GM12864 (cell line): ENCODE measurements at places on chromosomes 7 and 10.

GRCh38 chr10:86511027-86511865 lies 10.3 kb downstream of the WAPL start:
- DNase-seq, result no peak

- DNase-seq, result no peak
Observed at GRCh38 chr7:1531979-1532455, 1.5 kb downstream of the MAFK start.

- DNase-seq, result no peak
Observed at GRCh38 chr7:140686921-140687320, 9.6 kb upstream of the NDUFB2 start.

DNA sequence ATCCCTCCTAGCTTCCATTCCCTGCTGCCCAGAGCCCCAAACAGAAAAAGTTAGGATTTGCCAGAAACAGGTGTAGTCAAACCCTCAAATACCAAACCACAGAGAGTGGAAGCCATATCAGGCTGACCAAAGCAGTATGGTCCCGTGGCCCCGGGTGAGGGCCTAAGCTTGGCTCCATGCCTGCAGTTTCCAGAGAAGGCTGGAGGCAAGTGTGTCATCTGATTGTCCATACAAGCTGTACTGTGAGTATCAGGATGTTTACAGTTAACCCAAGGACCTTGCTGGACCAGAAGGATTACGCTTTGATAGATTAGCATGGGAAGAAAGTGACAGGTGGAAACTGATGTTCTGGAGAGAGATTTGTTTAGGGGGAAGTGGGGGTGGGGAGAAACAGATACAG lies 96.3 kb downstream of the PRKAG2 start:
- DNase-seq, result no peak

DNA sequence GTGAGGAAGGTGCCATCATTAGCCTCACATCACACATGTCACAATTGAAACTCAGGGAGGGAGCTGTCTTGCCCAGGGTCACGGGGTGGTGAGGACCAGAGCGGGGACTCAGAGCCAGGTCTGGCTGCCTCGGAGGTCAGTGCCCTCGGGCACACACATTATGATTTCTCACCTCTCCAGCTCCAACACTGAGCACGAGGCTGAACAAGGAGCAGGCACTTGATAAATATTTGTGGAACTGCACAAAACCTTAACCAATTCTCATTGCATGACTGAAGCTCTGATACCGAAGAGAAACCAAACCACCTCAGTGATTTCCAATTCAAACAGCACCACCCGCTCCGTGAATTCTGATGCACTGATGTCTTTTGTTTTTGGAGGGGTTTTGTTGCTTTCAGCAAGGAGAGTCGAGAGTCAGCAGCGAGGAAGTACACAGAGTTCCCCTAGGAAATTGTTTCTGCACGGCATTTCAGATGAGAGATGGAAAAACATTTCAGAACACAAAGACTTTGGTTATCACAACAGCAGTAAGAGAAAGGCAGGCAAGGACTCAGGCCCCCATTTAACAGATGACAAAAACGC lies 55.3 kb upstream of the ZMIZ1 start:
- no peak for DNase-seq

GRCh38 chr7:155469-155900 lies 36.9 kb upstream of the FAM20C start:
- DNase-seq, result no peak

- DNase-seq, result peak; percentile 22
Observed at GRCh38 chr7:118195837-118196474, 12.0 kb downstream of the LSM8 start.

DNA sequence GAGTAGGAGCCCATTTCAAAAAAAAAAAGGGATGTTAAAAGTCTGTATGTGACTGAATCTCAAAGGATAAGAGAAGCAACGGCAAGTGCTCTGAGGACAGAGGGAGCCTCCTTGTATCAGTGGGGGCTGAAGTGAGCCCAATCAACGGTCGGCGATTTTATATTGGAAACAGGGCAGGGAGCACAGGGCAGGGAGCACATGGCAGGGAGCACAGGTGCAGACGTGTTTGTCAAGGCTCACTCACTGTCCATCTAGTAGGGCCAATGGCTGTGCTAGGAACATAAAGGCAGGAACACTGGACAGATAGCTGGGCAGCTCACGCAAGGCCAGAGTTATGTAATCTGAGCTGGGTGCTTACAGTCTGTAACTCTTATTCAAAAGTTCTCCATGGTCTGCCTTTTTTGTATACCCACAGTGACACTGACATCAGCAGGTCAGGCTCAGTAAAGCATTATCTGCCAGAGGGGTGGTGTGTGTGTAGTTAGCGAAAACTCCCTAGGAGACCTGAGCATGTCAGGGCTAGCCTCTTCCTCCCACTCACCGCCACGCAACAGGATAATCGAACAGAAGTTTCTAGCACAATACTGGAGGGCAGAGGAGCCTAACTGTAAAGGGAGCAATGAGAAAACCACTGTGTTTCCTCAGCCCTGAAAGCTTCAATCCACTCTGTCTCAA lies 15.4 kb downstream of the AKR1B1 start:
- DNase-seq, result no peak

DNA sequence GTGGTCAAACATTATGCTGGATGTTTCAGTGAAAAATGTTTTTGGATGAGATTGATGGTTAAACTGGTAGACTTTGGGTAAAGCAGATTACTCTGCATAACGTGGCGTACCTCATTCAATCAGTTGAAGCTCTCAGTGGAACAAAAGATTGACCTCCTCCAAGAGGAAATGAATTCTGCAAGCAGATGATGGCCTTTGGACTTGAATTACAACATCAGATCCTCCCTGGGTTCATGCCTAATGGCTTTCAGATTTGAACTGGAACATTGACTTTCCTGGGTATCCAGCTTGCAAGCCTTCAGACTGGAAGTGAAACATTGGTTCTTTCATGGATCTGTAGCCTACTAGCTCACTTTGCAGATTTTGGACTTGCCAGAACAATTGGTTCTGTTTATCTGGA lies 169.3 kb upstream of the MALRD1 start:
- no peak for DNase-seq

- DNase-seq, result no peak
Observed at GRCh38 chr10:1514681-1515080, 222.6 kb downstream of the ADARB2 start.

DNA sequence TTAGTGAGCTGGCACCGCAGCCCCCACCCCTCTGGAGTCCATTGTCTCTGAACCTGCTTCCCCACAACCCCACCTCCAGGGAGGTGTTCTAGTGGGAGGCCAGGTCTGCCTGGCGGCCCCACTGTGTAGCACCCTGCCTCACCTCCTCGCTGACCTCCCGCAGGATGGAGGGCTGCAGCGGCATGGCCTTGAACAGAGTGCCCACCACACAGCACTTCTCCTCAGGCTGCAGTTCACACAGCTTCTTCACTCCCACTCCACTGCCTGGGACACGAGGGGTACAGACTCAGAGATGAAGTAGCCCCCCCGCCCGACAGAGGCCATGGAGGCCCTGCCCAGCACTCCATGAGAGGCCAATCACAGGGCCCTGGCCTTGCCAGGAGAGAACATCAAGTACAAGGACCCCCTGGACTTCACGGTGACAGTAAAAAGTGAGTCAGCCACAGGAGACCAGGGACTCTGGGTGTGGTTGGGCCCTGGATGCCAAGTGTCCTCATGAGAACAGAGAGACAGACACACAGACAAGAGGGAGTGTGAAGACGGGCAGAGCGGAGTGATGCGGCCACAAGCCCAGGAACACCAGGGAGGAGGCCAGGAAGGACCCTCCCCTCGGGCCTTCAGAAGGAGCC lies 5.4 kb downstream of the POLD2 start:
- no peak for DNase-seq

DNA sequence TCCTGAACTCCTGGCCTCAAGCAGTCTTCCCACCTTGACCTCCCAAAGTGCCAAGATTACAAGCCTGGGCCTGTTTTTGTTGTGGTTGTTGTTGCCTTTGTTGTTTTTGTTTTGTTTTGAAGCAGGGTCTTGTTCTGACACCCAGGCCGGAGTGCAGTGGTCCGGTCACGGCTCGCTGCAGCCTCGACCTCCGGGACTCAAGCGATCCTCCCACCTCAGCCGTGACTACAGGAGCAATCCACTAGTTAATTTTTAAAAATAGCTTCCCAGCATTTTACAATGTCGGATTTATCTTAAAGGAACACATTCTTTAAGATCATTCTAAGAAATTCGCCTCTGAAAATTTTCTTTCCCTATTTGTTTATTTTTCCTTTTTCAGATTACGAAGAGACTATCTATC lies 27.7 kb upstream of the AP5Z1 start:
- DNase-seq, result no peak

DNA sequence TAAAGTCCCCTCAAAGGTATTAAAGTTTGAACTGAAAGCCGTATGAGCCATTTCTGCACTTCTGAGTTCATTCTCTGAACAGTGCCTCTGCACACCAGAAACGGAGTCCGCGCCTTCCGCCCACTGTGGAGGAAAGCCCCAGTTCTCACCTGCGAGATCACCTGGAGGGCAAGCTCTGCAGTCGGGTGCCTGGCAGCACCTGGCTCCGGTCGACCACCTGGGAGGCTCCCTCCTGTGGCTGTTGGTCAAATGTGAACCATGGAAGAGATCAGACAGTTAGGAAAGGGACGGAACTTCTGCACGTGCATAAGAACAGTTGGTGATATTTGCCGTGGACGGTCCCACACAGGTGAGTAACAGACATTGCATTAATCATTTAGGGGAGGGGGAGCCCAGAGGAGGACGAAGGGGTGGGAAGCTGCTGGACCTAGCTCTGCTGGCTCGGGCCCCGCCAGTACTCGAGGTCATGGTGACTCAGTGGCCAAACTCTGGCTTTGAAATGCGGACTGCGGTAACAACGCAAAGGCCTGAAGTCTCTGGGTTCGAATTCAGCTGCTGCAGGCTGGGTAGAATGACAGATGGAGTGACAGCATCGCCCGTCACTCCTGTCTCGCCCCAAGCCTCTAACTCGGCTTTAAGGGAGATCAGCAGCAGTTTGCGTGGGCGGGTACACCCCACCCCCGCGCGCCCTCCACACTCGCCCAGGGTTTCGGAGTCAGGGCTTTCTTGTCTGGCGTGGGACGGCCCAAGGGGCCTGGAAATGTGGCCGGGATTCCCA lies 1.7 kb upstream of the DPYSL4 start:
- DNase-seq, result no peak

- no peak for DNase-seq
Observed at GRCh38 chr10:42926843-42927242, 144.2 kb downstream of the BMS1 start.

DNA sequence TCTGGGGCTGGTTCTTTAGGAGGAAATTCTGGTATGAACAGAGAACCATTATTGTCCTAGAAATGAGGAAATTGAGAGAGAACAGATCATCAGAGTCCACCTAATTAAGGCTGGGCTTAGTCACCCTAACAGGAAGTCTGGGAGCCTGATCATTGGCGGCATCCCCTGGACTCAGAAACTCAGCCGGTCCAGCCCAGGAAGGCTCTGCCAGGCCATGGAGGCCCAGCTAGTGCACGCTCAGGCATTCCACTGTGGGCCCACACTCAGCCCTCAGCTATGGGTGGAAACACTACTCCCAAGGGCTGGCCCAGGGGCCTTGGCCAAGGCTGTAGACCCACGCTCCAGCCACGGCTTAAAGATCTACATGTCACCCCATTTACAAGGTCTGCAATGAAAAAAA lies 109.2 kb downstream of the PTPN20 start:
- DNase-seq, result no peak

DNA sequence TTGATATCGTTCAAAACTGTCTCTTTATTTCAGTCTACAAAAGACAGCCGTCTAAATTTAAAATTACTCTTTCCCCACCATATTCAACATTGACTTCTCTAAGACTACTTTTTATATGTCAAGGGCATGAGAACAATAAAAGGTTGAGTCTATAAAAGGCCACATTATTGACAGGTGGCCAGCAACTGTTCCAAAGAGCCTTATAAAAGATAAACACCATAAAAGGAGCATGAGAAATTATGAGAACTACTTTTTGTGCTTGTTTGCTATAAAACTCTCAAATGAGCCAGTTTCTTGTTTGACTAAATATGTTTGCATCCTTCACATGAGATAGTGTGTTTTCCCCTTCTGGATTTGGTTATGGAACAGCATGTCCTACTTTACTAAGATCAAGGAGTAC lies 189.2 kb downstream of the THSD7A start:
- no peak for DNase-seq

- no peak for DNase-seq
Observed at GRCh38 chr7:26580711-26581110, 283.7 kb downstream of the SKAP2 start.

GRCh38 chr7:122515404-122515803 lies 183.5 kb downstream of the RNF133 start:
- no peak for DNase-seq

GRCh38 chr7:30247541-30248401 lies 36.6 kb upstream of the ZNRF2 start:
- DNase-seq, result no peak

- no peak for DNase-seq
Observed at GRCh38 chr10:124016804-124017375, 76.5 kb downstream of the CHST15 start.

DNA sequence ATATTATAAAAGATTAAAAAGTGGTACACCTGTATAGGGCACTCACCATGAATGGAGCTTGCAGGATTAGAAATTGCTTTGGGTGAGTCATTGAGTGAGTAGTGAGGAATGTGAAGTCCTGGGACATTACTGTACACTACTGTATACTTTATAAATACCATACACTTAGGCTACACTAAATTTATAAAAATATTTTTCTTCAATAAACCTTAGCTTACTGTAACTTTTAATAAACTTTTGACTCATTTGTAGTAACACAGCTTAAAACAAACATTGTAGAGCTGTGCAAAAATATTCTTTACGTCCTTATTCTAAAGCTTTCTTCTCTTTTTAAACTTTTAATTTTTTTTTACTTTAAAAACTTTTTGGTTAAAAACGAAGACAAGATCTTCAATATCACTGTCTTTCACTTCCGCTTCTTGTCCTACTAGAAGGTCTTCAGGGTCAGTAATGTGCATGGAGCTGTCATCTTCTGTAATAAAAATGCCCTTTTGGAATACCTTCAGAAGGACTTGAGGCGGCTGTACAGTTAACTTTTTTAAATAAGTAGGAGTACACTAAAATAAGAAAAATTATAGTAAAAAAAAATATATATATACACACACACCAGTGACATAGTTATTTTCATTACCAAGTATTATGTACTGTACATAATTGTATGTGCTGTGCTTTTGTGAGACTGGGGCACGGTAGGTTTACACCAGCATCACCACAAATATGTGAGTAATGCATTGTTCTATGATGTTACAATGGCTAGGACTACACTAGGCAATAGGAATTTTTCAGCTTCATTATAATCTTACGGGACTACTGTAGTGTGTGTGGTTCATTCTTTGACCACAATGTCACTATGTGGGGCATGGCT lies 3.5 kb downstream of the STK31 start:
- no peak for DNase-seq

DNA sequence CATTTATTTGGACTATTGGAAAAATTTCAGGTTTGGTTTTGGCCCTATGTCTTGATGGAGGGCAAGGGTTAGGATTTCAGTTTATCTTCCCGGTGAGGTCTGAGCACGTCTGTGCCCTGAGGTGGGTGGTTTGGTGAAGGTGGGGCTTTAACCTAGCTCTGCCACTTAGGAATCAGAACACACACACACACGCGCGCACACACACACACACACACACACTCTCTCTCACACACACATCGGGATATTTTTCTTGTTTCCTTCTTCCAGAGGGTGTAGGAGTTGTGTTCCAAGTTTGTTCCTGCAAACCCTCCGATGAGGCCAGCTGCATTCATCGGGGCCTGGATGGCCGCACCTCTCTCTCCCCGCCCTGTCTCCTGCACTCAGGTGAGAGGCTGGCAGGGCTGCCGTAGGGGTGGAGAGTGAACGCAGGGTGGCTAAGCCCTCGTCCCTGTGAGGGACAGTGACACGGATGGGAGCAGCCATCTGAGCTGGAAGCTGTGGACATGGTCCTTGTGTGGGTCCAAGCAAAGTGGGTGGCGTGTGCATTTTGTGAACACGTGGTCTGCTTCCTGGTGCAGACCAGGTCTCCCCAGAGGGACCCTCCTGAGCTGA lies 34.2 kb downstream of the CHST12 start:
- no peak for DNase-seq
